Left renal cortex interstitium (tissue), 4 donors: ENCODE measurements at places on chromosomes 4 and X.

- DNase-seq, result no peak
Observed at GRCh38 chrX:40866893-40867292, 131.6 kb upstream of the MED14 start.

DNA sequence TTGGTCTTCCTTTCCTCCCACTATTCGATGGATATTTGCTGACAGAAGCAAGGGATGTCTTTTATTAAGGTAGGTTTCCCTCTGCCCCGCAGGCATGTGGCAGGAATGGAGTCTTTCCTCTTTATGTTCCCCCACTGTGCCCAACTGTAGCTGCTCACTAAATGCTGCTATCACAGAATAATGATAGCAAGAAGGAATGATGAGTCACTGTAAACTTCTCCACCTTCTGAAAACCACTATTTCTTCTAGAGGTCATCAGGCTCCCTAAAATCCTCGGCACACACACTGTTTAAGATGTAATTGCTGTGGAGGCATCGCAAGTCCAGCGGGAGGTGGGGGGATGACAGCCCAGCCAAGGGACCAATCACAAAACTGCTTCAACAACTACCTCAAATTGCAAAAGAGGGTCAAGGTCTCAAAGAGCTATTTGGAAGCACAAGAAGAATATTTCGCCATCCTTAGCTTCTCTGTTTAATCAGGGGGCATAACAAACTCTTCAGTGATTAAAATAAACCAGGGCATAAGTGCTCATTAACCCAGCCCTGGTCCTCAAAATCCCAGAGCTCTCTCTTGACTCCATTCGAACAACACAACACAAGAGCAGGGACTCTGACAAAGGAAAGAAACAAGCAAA lies 13.9 kb downstream of the QDPR start:
- DNase-seq, result no peak

GRCh38 chrX:134975516-134975915 lies 15.3 kb upstream of the SMIM10 start:
- DNase-seq, result no peak

DNA sequence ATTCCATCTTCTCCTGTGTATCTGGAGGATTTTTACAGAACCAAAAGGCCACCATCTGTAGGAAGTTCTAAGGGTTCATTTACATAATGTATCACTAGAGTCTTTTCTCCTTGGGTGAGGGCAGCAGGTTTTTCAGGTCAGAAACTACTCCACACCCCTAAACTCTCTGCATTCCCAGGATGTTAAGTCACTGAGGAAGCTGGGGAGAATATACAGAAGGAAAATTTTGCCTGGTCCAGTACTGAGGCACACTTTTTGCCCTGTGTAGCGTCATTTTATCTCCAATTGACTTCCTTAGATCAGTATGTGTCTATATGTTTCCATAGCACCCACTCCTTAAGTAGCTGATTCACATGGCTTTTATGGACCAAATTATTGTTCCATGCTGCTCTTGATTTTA lies 17.0 kb downstream of the XKRX start:
- no peak for DNase-seq

GRCh38 chr4:117770269-117771102 lies 263.8 kb upstream of the NDST3 start:
- no peak for DNase-seq

DNA sequence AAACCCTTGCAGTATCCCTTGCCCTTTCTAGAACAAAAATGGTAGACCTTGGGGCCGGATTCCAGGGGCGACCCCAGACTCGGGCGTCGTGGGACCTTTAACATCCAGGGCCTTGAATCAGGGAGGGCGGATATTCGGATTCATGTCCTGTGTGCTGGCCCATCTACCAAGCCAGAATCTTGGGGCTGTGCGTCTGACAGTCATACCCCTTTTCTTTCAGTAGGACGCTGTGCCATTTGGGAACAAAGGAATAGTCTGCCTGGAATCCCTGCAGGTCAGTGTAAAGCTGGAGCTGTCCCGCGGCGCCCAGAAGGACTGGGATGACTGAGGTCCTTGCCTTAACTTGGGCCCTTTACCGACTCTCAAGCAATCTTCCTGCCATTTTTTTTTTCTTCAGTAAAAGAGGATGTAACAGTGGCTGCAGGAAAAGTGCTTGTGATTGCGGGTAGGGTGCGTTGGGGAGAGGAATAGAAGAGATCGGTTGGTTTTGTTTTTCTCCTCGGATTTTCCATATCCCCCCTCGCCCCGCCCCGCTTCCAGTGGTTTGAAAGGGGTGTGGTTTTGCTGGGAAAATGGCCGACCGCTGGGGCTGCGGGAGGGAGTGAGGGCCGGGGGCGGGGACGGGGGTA lies 518 bp downstream of the ARMCX1 start:
- DNase-seq, result peak; percentile 41

- no peak for DNase-seq
Observed at GRCh38 chr4:22312113-22312512, 203.8 kb downstream of the ADGRA3 start.

- no peak for DNase-seq
Observed at GRCh38 chrX:41335958-41336331, 2.0 kb downstream of the DDX3X start.

- DNase-seq, result no peak
Observed at GRCh38 chr4:1294424-1294823, 4.7 kb downstream of the MAEA start.

DNA sequence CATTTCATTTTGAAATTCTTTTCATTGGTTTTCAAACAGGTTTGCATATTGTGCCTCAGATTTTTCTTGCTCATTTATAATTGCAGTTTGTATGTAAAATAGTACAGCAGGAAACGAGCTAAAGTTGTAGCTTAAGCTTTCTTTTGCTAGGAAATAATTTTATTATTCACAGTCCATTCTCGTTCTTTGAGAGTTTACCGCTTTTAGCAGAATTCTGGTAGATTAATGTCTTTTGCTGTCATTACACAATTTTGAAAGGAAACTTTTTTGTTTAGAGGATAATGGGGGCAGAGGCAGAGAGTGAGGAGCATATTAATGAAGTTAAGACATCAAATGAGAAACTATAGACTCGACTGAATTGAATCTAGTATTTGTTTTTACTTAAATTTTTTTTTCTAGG lies 10.5 kb downstream of the LSM6 start:
- no peak for DNase-seq

- DNase-seq, result no peak
Observed at GRCh38 chrX:53000447-53001135, 42.3 kb upstream of the FAM156A start.

DNA sequence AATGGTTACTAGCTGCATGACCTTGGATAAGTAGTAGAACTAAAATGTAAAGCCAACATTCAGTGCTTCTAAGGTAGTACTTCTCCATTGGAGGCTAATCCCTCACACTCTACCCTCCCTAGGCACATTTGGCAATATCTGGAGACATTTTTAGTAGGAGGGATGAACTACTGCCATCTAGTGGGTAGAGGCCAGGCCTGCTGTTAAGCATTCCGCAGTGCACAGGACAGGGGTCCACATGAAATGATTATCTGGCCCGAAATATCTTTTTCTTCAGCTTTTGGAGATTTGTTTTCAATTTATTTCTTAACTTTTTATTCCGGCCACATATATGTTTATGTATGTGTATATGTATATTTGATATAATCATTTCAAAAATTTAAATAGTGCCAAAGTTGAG lies 36.0 kb upstream of the SPANXC start:
- no peak for DNase-seq

- DNase-seq, result no peak
Observed at GRCh38 chr4:122010610-122011009, 58.8 kb upstream of the TRPC3 start.

DNA sequence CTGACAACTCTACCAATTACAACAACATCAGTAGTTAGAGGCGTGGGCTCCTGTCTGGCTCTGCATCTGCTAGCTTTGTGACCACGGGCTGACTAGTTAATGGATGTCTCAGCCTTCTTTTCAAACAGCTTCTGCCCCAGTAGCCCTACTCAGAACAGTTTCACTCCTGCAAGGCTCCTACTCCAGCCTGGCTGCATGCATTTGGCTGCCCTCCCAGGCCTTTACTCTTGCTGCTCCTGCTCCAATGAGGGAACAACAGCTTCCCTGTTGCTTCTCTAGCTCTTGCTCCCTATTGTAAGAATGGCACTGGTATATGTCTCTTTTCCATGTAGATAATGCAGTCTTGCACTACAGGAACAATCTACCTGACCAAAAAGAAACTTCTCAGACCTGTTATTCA lies 93.3 kb downstream of the TTC29 start:
- no peak for DNase-seq

DNA sequence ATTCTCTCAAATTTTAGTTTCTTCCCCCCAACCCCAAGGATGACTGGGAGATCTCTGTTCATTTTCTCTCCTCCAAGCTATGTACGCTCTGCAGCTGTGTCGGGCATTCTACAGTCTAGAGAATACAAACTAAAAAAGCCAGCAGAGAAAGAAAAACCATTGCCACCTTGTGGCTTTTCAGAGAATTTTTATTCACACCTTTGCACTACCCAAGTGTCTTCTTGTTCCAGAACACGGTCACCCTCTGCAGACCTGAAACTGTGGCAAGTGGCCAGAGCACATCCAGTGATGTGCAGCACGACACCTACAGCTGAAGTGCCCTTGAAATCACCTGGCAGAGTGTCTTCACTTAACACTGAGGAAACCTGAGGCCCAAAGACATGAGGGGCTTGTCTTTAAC lies 68.6 kb downstream of the CHST7 start:
- no peak for DNase-seq

- DNase-seq, result no peak
Observed at GRCh38 chrX:129637217-129638109, 17.3 kb downstream of the APLN start.

GRCh38 chr4:41227902-41228301 lies 13.6 kb upstream of the APBB2 start:
- no peak for DNase-seq

DNA sequence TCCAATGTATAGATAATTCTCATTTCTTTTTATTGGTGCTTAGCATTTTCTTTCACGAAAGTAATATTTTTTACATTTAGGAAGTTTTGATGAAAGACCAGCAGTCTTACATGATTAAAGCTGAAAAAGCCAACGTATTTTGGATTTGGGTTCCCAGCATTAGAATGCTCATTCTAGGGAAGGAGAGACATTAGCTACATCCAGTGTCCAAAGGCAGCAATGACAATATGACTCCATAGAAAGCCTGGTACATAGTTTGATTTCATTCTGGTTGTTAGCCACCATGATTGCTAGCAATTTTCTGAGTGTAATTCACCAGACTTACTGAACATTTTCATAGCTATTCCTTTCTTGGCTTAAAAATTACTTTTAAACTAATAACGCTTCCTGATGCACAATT lies 1397.5 kb downstream of the PCDH7 start:
- no peak for DNase-seq

GRCh38 chr4:106951891-106952290 lies 84.2 kb downstream of the DKK2 start:
- no peak for DNase-seq

DNA sequence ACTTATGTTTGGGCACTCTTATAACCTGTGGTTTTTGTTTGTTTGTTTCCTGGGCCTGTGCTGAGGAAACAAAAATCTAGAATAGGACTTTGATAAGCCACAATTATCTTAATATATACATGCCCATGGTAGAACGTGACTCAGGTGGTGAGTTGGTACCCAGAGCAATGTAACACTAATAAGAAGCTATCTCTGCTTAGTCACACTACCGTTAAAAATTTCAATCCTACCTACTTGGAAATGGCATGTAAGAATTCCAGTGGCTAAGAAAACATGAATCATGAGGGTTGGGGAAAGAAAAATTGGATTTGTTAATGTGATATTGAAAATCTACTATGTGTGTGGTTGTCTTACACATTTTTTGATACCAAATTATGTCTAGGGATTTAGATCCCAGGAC lies 30.5 kb upstream of the ADGRG2 start:
- DNase-seq, result no peak

- DNase-seq, result peak; percentile 59
Observed at GRCh38 chrX:40845331-40845911, 110.1 kb upstream of the MED14 start.

- no peak for DNase-seq
Observed at GRCh38 chrX:44816367-44816766, 27.5 kb upstream of the DUSP21 start.

- no peak for DNase-seq
Observed at GRCh38 chrX:77793946-77794345, 7.9 kb upstream of the ATRX start.

GRCh38 chr4:64713256-64713840 lies 304.1 kb upstream of the TECRL start:
- DNase-seq, result peak; percentile 1

GRCh38 chr4:158384414-158384813 lies 137.3 kb upstream of the RXFP1 start:
- no peak for DNase-seq
